ENCODE measurements at places on chromosomes 11 and 22.

DNA sequence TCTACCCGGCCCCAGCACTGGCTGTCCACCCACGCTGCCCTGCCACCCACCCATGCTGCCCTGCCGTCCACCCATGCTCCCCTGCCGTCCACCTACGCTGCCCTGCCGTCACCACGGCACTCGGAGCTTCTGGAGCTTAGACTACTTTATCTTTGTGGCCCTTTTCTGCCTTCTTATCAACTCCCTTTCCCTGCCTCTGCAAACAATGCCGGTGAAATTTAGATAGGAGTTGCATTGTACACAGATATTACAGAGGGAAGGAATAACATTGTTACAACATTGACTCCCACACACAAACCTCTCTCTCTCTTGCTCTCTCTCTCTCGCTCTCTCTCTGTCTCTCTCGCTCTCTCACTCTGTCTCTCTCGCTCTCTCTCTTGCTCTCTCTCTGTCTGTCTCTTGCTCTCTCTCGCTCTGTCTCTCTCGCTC lies 33.7 kb upstream of the BRSK2 start:
- DNase-seq: no peak

DNA sequence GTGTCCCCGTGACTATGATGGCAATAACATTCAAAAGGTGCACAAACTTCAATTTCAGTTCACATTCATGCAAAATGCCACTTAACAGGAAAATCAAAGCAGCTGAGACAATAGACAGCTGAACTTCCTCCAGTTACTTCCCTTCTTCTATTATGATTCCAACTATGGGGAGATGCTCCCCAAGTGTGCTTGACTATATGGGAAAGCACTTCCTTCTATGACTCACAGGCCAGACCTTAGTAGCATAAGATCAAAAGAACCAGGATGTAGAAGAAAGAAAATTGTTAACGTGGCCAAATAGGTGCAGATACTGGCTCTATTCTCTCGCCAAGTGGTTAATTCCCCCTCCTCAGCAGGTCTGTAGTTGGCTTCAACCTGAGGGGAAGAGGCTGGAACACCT lies 7.8 kb upstream of the FAT3 start:
- DNase-seq: no peak

DNA sequence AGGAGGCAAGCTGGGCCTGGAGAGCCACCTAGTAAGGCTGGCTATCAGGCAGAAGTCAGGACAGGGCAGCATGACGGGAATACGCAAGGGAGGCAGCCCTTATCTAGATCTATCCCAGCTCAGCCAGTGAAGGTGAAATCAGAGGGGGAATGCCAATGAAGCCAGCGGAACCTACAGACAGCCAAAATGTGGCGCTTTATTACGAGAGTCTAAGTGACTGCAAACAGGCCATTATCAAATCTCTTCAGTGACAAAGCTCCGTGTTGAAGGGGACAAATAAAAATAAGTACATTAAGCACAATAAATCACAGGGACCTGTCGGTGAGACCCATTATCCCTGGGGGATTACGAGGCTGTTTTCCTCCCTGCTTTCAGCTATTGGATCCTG lies 22.8 kb downstream of the LARGE1 start:
- DNase-seq: no peak

DNA sequence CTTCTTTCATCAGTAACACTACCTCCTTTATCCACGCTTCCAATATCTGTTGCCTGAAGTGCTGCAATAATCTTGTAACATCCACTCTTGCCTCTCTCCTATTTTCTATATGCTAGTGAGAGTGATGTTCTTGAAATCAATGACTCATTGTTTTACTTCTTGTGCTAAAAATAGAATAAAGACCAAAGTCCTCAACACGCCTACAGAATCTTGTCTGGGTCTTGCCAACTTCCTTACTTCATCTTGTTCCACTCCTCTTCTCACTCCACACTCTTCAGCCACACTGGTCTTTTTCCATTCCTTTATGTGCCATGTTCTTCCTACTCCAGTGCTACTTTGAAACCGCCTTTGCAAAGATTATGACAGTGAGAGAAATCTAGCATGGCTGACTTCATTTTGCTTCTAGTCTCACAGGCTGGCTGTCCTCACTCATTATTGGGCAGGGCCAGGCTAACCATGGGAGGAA lies 136.4 kb downstream of the CCDC81 start:
- no peak for DNase-seq

GRCh38 chr11:91173701-91174100 lies 950.9 kb upstream of the CHORDC1 start:
- DNase-seq: no peak

DNA sequence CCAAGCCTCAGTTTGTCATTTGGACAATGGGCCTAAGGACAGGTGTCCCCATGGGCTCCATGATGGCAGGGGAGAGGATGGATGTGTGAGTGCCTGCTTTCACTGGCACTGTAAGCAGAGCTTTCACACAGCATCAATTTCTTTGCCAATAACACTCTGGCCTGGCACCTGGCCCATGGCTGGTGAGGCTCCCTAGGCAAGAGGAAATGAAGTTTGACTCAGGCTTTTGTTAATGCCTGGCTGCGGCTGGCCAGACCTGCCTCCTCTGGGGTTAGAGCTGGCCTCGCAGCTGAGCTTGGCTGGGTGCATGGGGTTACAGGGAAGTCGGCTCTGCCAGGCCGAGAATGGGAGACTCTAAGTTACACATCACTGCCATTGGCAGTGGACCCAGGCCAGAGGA lies 30.0 kb upstream of the SEZ6L start:
- DNase-seq: no peak

DNA sequence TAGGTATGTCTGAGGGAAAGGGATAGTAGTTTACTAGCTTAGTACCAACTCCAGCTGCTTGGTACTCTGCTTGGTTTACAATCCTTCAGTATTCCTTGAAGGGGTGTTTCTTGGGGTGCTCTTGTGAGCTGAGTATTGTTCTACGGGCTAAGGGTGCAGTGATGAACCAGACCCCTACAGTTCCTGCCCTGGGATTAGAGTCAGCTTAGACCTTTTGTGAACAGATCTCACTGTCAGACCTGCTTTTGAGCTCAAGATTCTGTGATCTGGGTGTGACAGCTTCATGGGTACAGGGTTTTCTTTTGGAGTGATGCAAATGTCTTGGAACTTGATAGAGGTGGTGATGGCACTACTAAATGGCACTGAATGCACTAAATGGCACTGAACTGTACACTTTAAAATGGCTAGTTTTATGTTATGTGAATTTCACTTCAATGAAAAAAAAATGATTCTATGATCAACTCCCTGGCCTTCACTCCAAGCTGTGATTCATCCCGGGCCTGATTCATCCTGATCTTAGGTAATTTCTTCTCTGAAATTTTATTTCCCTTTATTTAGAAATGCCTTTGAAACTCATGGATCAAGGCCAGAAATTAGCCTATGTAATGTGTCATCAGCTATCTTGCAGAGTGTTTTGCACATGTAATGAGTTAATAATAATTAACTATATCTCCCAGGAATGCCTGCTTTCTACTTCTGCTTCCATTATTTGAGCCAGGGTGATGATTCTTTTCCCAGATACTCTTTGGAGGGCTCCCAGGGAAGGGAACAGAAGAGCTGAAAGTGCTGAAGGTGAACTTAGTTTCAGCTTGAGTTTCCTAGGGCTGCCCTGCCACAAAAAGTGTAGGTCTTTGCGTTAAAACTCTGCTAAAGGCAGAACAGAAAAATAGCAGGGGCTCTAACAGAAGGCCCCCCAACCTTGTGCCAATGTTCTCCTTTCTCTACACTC lies 87.9 kb downstream of the NCAM1 start:
- DNase-seq: no peak

DNA sequence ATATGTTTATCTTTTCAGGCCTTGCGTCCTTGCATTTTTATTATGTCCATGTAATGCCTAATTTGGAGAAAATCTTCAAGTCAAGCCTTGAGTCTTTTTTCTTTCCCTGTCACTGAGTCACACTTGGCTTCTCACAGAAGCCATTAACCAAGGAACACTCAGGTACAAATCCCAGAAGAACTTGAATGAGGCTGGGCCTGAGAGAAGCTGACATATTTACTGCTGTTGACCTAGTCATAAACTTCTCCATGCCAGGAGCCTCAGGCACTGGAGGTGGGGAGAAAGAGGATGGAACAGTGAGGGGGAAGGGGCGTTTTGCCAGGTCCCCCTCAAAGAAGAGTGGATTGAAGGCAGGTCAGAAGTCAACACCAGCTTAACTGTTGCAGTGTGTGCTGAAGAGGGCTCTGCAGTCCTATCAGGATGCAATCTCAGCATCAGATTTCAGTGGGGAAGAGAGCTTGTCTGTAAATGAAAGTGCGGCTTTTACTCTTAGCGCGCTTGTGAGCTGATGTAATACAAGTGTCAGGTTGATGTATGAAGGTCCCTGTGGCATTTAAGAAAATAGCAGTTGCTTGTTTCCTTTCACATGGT lies 526.0 kb downstream of the ETS1 start:
- no peak for DNase-seq

DNA sequence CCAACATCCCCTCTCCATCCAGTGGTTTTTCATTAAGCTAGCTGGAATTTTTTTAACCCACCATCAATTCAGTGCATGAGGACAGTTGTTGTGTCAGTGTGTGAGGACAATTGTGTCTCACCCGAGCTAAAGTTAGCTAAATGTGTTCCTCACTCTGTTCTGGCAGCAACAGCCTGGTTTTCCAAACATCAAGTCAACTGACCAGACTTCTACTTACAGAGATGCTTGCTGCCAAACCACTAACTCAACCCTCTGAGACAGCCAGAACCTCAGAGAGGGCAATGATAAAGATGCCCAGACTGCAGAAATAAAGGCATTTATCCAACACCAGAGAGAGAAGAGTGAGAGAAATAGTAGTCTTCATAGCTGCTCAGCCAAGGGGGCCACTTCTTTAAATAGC lies 6.7 kb downstream of the PAMR1 start:
- DNase-seq: no peak

DNA sequence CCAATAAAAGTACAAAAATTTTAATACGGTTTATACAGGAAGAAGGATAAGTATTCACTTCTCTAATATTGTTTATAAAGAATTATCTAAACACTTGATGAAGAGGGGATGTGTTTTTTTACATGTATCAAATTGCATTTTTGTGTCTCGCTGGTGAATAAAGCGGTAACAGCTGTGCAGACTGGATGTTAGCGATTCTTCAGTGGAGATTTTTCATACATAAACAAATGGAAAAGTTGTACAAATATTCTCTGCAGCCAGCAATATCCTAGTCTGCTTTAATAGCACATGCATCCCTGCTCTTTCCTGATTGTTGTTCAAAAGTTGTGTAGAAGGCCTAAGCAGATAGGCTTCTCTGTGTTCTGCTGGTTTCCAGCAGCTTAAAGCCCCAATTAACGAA lies 369.3 kb downstream of the SOX6 start:
- no peak for DNase-seq

GRCh38 chr11:119694334-119694733 lies 34.7 kb downstream of the NECTIN1 start:
- DNase-seq: no peak

GRCh38 chr11:35555488-35555887 lies 30.1 kb upstream of the PAMR1 start:
- DNase-seq: no peak

DNA sequence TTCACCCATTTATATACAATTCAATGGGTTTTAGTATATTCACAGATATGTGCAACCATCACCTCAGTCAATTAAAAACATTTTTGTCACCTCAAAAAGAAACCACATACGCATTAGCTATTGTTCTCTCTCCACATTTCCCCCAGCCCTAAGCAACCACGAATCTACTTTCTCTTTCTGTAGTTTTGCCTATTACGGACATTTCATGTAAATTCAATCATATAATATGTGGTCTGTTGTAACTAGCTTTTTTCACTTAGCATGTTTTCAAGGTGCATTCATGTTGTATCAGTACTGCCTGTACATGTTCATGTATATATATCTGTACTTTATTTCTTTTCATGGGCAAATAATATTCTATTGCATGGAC lies 104.7 kb upstream of the RRM1 start:
- DNase-seq: peak; percentile 58
